Fibroblast of mammary gland (primary cell): ENCODE measurements at places on chromosomes 1 and 21.

- DNase-seq, result peak; percentile 19
Measured at GRCh38 chr1:217133958-217134856, 411.0 kb upstream of the ESRRG start.

- no peak for DNase-seq
Measured at GRCh38 chr1:217004776-217005436, 281.7 kb upstream of the ESRRG start.

DNA sequence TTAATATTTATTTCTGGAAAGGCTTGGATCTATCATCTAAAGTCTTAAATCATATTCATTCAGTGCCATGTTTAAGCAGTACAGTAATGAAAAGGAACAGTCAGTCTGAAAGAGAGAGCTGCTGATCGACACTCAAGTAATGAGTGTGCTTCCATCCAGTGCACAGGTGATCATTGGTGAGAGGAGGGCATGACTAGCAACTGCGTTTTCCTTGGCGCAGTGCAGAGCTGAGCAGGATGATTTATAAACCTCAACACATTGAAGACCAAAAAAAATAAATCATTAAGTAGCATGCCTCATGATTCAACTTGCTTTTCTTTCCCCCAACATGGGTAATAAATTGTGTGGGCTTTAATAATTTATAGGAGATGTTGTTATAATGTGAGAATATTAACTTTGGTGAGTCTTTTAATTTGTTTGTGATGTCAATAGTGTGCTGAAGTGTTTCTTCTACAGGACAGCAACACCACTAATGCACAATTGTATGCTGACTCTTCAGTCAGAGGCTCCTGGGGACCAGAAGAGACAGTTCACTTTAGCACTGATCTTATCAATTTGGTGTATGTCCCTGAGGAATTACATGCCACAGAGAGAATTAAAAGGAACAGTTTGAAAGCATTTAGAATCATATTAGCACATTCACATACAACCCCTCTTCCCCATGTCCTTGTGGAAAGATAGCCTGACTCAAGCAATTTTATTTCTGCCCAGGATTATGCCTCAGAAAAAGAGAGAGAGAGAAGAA, 199.7 kb upstream of the ADGRL2 start:
- no peak for DNase-seq

DNA sequence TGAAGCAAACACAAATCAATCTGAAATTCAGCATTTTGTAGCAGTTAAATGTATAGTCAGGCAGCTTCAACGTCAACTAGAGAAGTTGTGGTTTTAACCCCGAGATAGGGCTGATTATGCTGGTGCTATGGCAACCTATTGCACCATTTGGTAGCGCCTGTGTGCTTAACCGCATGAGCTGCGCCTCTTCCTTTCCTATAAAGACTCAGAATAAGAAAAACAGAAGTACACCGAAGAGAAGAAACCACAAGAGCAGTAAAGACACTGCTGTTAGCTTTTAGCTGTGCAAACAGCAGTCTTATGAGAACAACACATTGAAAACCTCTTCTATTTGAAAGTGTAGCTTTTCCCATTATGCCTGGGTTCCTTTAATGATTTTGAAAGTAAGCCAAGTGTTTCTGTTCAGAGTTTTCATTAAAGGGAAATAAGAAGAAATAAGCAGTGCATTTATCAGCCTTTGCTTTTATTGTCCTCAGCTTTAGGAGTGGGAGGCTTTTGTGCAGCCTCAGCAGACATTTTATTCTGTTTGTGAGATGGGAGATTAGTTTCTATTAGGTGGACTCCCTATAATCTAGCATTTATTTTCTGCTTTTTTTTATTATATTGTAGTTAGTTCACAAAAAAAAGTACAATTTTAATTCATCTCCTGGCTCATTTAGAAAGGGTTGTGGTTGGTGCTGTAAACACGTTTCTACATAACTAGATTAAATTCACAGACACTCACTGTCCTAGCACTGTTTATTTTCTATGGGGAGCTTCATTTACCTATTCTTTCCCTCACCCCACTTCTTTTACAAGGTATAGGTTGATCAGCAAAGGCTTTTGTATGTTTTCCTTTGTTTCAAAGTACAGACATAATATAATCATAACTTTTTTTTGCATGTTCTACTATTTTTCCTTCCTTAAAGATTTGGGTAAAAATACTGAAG, 43.3 kb downstream of the PTPRC start:
- peak; percentile 86 for DNase-seq

DNA sequence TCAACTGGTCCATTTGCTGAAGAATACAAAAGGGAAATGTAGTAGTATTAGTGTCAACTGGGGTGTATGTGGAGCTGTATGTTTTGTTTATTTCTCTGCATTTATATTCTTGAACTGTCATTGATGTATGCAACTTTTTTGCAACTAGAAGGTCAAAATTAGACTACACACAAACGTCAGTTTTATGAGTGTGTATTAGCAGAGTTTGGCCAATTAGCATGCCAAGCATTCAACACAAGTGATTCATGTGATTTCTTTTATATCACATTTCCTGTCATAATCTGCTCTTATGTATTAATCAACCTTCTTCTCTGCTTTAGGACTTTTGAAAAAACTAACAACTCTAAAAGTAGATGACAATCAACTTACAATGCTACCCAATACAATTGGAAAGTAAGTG, 211.1 kb downstream of the LRRC40 start:
- no peak for DNase-seq

- DNase-seq, result peak; percentile 26
Measured at GRCh38 chr1:116819081-116819480, 64.9 kb downstream of the CD2 start.

GRCh38 chr1:168031198-168031597, 94.3 kb upstream of the MPC2 start:
- DNase-seq, result no peak

DNA sequence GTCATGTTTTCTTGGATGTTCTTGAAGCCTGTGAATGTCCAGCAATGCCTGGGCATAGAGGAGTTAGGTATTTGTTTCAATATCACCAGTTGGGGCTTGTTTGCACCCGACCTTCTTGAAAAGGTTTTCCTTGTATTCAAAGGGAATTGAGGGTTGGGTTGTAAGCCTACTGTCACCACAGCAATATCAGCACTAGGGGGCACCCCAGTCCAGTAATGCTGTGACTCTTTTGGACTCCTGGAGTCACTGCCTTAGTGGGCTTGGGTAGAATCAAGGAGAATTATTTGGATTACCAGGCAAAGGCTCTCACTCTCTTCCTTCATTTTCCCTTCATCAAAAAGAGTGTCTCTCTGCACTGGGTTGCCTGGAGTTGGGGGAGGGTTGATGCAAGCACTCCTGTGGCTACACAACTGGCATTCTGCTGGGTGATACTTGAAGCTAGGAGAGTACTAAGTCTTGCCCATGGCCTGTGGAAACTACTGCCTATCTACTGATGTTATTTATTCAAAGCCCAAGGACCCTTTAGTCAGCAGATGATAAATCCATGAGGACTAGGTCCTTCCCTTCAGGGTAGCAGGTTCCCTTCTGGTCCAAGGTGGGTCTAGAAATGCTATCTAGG, 34.5 kb downstream of the OR10R2 start:
- DNase-seq, result peak; percentile 10

DNA sequence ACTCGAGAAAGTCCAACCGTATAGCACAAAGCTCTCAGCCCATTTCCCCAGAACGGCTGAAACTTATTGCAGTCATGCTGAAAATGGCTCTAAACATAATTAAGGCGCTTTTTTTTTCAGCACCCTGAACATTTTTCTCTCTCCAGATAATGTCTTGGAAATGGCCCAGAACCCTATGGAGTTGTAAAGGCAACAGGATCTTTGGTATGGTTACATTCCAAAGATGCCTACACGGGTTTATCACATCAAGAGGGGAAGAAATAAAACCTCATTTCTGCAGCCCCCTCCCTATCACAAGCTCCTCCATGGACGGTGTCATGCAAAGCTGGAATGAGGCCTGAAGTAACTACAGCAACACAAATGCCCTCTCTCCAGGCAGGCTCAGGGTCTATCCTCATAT, 126.4 kb upstream of the GALNT2 start:
- DNase-seq, result no peak

- DNase-seq, result no peak
Measured at GRCh38 chr21:45362077-45362747, 42.8 kb upstream of the COL18A1 start.

DNA sequence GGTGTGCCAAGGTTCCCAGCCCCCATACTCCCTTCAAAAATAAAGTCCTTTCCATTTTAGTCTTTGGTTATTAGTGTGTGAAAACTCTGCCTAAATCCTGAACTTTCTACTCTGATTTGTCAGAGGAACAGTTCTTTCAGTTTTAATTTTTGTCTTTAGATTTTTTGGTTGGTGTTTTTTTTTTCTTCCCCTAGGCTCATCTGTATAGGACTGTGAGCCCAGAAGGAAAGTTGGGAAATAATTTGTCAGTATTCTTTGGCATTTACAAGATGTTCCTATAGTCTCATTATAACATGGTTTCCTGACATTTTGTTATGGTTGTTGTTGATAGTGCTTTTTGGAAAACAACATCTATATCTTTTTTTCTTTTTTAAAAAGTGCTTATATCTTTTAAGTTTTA, 38.0 kb downstream of the LAMC1 start:
- peak; percentile 34 for DNase-seq

- peak; percentile 100 for DNase-seq
Measured at GRCh38 chr1:244273845-244274619, 177.7 kb downstream of the ADSS2 start.
